ENCODE measurements at places on chromosomes 16 and 17.

DNA sequence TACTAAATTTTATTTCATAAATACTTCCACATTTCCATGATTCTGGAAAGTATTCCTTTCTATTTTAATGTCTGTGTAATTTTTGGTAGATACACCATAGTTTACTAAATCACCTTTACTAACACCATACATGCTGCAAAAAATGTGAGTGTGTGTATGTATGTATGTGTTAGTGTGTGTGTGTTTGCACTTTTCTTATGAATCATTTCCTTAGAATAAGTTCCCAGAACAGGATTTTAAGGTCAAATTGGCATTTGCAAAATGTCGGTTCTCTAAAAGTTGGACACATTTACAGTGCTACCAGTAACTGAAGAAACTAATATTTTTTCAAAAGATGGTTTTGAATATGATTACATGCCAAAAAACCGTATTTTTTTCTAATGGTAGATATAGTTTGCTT, 137.1 kb downstream of the CYB561 start:
- DNase-seq, result peak; percentile 20

- no peak for DNase-seq
Observed at GRCh38 chr17:80428363-80428762, 13.4 kb downstream of the ENDOV start.

DNA sequence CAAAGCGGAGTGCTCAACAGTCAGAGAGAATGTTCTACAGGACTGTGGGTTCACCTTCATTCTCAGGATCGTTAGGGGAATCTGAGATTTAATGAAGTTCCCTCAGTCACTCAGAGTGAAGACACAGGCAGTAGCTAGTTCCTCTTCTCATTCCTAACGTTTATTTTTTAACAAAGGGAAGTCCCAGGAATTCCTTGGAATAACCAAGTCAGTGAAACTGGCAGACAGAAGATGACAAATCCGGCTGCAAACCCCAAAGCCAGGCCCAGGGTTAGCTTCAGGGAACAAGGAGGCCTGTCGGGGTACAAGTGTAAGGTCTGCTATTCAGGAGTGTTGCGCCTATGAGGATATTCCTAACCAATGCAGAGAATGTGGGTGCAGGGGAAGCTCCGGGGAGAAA, 42.0 kb downstream of the COTL1 start:
- DNase-seq, result no peak

- DNase-seq, result peak; percentile 9
Observed at GRCh38 chr17:76957678-76958464, 89.7 kb downstream of the MGAT5B start.

DNA sequence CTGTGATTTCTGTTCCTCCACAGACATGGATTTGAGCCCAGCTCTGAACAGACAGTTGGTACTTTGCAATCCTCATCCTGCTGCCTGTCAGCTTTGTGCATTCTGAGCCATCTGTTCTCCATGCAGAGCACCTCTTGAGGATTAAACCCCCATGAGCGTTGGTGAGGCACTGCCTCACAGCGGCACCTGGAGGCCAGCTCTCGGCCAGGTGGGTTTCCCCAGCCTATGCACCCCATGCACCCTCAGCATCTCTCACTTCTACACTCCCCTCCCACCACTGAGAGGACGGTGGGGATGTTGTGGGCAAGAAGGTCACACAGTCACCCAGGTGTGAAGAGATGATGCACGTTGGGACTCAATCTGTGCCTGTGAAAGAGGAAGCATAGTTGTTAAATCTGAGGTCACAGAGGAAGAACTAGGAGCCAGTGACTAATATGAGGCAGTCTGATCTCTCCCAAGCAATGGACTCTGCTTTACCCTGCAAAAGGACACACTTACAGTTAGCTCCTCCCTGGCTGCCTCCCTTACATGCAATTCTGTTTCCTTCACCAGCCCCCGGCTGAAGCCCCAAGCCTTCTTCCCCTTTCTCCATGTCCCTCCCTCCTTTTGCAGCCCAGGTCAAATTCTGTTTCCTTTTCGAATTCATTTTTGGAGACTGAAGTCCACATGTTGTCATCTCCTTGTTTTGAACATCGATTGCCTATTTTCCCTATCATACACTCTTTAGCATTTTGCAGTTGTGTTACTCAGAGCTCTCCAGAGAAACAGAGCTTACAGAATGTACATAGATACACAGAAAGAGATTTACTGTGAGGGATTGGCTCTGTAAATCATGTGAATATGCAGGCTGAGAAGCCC, 58.5 kb downstream of the HS3ST3B1 start:
- no peak for DNase-seq

DNA sequence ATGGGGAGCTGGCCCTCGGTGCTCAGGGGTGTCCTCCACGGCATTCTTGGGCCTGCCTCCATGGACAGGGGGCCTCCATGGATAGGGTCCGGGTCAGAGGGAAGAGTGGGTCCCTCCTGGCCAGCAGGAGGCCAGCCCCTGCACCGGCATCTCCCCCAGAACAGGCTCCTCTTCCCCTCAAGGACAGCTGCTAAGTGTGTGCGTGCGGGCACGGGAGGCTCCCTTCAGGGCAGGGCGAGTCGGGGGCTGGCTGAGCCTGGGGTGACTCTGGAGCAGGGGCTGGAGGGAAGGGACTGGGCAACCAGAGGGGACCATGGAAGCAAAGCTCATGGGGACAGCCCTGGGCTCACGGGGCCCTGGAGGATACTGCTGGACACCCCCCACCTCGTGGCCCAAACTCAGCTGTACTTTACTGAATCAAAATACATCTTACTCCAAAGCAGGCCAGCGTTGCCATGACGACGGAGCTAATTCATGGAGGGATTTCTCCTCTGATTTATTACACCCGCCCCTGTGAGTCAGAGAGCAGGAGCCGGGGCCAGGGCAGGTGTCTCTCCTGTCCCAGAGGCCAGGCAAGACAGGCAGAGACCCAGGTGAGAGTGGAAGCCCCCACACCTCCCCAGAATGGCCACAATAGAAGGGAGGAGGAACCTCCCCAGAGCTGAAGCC, 2.1 kb downstream of the CASKIN1 start:
- peak; percentile 22 for DNase-seq
